ENCODE measurements at places on chromosomes 16 and 17. TPM values are rescaled to one million over a fixed set of nuclear protein-coding genes. Genes with fewer than 3 reads are reported as not detected.

The CCL18 gene
- total RNA-seq: 1.0 TPM

- H3K4me3 ChIP-seq: no peak overlapping the region
- H3K27me3 ChIP-seq: no peaks in the 10 kb centered on the region
- H3K36me3 ChIP-seq: no peaks in the 10 kb centered on the region
- H3K27ac ChIP-seq: no peak overlapping the region
- no peak for DNase-seq
- no peaks in the 10 kb centered on the region for H3K4me1 ChIP-seq
Measured at GRCh38 chr17:70034158-70034557, 40.9 kb upstream of the KCNJ16 start.

- H3K36me3 ChIP-seq: no peaks in the 10 kb centered on the region
- no peak for DNase-seq
- H3K27me3 ChIP-seq: no peaks in the 10 kb centered on the region
- H3K4me1 ChIP-seq: no peaks in the 10 kb centered on the region
- no peak overlapping the region for H3K27ac ChIP-seq
- no peak overlapping the region for H3K4me3 ChIP-seq
Measured at GRCh38 chr16:80231121-80231520, 309.7 kb upstream of the DYNLRB2 start.

GRCh38 chr16:2288726-2289125, 20.8 kb upstream of the RNPS1 start:
- H3K27ac ChIP-seq: no peak overlapping the region
- H3K4me1 ChIP-seq: no peaks in the 10 kb centered on the region
- no peak overlapping the region for H3K4me3 ChIP-seq
- H3K27me3 ChIP-seq: no peaks in the 10 kb centered on the region

GRCh38 chr17:62902531-62903220, 63.4 kb upstream of the TANC2 start:
- H3K36me3 ChIP-seq: no peaks in the 10 kb centered on the region
- no peak overlapping the region for H3K4me3 ChIP-seq
- DNase-seq: peak; percentile 32
- H3K4me1 ChIP-seq: peaks cover 13% of the 10 kb centered on the region

GRCh38 chr17:16044487-16044886, 44.9 kb downstream of the TTC19 start:
- H3K36me3 ChIP-seq: peaks cover 68% of the 10 kb centered on the region
- H3K4me3 ChIP-seq: no peak overlapping the region
- no peak overlapping the region for H3K27ac ChIP-seq

DNA sequence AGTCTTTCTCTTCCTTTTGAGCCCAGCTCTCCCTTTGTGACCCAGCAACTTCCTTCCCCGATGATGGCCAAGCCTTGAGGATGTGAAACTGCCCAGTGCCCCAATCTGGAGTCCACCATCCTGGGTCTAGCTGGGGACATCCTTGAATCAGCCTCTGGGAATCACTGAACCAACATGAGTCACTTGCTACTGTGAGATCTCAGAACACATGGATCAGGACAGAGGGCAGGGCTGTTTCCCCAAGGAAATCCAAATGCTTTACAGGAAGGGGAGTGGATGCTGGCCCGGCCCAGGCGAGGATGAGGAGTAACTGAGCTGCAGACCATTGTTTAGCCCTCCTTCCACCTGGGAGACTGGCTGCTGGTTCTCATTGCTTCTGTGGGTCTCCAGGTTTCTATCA, 547.6 kb downstream of the WWOX start:
- no peak for DNase-seq
- no peaks in the 10 kb centered on the region for H3K27me3 ChIP-seq
- no peaks in the 10 kb centered on the region for H3K36me3 ChIP-seq
- peak overlapping the region; percentile 31 for H3K27ac ChIP-seq
- no peak overlapping the region for H3K4me3 ChIP-seq
- peaks cover 18% of the 10 kb centered on the region for H3K4me1 ChIP-seq

GRCh38 chr16:15548482-15548891, 94.5 kb downstream of the MARF1 start:
- no peak overlapping the region for H3K27ac ChIP-seq
- H3K4me1 ChIP-seq: no peaks in the 10 kb centered on the region
- H3K27me3 ChIP-seq: no peaks in the 10 kb centered on the region
- no peaks in the 10 kb centered on the region for H3K36me3 ChIP-seq
- no peak overlapping the region for H3K4me3 ChIP-seq
- no peak for DNase-seq

The SEPTIN12 gene
- not detected for total RNA-seq

GRCh38 chr17:72515291-72516065, 394.7 kb downstream of the SOX9 start:
- H3K36me3 ChIP-seq: no peaks in the 10 kb centered on the region
- H3K27ac ChIP-seq: peak overlapping the region; percentile 47
- H3K4me1 ChIP-seq: peaks cover 17% of the 10 kb centered on the region
- no peak for DNase-seq
- no peak overlapping the region for H3K4me3 ChIP-seq

The SLC25A39 gene
- total RNA-seq: 60.4 TPM

The ANKS4B gene
- not detected for total RNA-seq

The DRC3 gene
- total RNA-seq: 0.94 TPM

GRCh38 chr17:70208825-70209555, 39.7 kb downstream of the KCNJ2 start:
- no peak for DNase-seq
- H3K4me3 ChIP-seq: no peak overlapping the region
- H3K4me1 ChIP-seq: no peaks in the 10 kb centered on the region
- H3K27ac ChIP-seq: no peak overlapping the region

The EPX gene
- total RNA-seq: not detected
